Stimulated activated CD8-positive, alpha-beta memory T cell treated with anti-CD3 and anti-CD28 coated beads, Interleukin-7, amount 100 ng/mL, for 1 hour (primary cell): ENCODE measurements at places on chromosomes 4 and X.

DNA sequence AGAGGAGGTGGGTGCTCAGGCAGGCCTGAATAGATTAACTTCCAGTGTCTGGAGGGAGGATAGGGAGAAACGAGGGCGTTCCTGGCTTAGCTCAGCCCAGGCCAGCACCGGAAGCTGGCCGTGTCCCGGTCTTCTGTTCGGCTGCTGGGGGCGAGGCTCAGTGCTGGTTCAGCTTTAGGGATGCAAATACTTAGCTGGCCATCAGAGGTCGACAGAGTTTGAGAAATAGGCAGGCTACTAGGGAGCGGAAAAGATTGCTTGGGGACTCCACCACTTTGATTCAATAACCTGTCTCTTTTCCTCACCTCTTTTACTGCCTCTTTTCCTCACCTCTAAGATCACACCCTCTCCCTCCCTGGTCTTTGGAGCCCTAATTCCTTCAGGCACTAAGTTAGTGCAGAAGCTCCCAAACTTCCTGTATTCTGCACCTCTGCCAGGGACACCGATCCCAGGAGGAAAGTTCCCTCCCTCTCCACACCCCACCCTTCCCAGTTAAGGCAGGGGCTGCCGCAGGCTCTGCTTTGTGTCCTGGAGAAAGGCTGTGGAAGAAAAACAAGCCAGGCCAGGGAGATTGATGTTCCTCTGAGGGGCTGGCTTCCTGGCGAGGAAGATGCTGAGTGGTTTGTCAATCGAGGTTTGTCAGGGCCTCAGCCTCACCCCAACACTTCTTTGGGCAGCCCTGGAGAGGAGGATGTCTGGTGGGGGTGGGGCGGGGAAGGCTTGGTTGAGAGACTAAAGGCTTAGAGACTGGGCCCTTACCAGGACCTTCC is 6.0 kb upstream of the EFNB1 start:
- no peak for DNase-seq

GRCh38 chr4:119138046-119138445 is 2.4 kb downstream of the MYOZ2 start:
- DNase-seq = no peak

DNA sequence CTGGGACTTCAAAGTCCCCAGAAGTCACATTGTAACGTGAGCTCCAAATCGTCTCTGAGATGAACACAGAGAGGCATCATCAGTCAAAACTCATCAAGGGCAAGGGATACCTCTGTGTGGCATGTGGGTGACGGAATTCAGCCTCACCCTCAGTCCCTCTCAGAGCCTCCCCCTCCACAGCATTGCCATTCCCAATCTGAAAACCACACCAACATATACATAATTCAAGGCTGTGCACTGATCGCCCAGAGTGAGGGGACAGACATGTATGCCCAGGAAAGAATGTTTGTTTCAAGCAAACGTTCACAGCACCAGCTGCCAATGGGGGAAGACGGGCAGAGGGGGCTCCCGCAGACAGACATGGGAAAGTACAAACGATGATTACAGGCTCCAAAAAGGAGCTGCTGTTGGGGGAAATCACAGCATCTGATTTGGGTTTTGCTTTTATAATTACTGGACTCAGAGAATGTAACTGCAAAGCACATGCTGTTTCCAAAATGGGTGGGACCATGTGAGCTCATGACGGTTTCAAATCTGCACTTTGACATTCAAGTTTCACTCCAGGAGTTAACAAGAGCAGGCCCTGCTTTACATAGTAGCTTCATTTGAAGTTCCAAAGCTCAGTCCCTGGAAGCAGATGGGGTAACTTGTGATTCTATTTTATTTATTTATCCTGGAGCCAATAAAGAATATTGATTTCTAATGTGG is 88.3 kb downstream of the CLCN4 start:
- DNase-seq = no peak

DNA sequence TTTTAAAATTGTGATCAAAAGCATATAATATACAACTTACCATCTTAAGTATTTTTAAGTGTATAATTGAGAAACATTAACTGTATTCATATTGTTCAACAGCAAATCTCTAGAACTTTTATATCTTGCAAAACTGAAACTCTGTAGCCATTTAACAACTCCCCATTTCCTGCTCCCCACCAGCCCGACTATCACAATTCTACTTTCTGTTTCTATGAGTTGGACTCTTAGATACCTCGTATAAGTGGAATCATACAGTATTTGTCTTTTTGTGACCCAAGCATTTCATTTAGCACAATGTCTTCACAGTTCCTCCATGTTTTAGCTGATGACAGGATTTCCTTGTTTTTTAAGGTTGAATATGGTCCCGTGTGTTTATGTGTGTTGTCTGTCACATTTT is 106.0 kb downstream of the LRBA start:
- no peak for DNase-seq

DNA sequence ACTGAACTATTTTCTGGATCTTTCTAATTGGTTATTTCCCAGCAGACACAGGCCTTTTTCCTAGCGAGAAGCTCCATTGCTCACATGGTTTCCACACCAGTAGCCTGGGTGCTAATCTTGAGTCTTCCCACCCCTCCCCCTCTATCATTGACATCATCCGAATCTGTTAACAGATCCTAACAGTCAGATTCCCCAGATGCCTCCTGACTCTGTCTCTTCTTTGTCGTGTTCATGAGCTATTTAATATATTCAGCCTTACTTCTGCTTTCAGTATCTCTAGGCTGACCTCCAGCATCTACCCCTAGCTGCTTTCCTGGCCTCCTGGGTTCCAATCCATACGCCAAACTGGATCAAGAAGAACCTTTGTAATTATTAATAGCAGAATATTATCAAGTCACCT is 85.0 kb downstream of the CLNK start:
- no peak for DNase-seq

- no peak for DNase-seq
These were observed 8.2 kb downstream of the FHIP1A start for GRCh38 chr4:151417164-151417571.

DNA sequence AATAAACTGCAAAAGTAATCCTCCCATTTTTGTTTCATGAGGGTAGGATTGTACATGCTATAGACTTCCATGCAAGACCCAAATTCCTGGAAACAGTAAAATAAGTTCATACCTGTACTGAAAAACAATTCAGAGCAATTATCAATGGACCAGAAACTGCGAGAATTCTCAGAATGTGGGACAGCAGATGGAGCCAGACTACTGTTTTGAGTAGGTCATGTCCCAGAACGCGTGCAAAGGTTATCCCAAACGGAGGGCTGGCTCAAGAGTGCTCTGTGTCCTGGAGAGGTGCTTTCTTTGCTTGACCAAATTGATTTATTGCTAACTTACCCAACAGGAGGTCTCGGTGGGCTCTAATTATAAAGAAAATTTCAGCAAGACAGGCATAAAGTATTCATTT is 1.7 kb upstream of the MAGEH1 start:
- no peak for DNase-seq

DNA sequence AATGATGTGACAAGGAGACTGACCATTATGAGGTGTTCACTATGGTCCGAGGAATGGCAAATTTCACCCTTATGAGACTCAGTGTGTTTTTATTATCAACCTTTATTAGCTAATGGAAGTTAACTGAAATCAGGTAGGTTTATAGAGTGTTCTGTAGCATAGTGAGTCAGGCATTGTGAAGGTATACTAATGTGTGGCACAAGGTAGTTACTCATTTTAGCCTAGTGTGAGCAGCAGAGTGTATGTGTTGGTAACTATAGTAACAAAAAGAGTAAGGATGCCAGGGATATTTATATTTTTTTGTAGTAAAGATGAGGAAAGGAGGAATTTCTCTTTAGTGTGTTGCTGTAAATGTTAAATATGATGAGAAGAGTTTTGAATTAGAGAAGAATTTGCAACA is 12.0 kb downstream of the PDLIM5 start:
- DNase-seq = no peak

GRCh38 chr4:138890891-138891570 is 124.5 kb upstream of the NOCT start:
- no peak for DNase-seq

DNA sequence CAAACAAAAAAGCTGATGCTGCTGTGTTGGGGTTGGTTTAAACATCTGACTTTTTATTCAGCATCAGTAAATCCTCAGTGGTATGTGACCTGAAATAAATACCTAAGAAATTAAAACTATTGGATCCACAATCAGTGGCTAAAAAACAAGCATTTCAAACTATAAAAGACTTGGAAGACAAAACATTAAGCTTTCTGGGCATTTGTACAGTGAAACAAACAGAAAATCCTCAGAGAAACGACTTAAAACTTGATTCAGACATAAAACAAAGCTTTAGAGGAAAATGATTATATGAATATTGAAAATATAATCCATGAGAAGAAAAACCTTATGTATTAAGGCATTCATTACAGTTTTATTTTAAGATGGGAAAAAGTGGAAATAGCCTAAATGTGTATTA is 213.3 kb upstream of the INTU start:
- DNase-seq = no peak

DNA sequence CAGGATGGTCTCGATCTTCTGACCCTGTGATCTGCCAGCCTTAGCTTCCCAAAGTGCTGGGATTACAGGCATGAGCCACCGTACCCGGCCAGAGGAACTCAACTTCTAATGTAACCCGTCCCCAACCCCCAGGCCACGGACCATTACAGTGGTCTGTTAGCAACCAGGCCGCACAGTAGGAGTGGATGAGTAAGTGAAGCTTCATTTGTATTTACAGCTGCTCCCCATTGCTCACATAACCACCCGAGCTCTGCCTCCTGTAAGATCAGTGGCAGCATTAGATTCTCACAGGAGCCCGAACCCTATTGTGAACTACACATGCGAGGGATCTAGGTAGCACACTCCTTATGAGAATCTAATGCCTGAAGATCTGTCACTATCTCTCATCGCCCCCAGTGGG is 119.6 kb downstream of the SHROOM3 start:
- no peak for DNase-seq

DNA sequence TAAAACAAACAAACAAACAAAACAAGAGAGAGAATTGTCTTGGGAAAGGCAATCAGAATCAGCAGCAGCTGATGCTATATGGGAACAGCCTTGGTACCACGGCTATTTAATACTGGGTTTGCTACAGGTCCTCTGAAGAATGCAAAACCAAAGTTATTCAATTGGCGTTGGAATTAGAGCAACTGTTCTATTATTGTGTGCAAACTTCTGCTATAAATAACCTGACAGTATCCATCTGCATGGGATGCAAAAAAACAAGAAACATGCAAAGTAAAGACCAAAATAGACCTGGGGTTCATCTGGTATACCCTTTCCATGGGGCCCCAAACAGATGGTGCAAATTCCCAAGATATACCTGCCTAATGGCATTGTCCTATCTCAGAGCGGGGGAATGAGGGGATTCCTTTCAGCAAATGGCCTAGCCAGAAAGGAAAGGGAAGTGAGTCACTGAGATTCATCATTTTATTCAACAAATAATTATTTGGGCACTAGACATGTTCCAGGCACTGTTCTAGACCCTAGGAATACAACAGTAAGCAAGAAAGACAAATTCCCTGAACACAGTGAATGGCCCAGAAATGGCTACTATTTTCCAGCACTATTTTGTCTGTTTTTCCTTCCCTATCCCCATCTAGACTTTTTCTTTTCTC is 268.9 kb downstream of the FBXW7 start:
- no peak for DNase-seq
